K562 (cell line): ENCODE measurements at places on chromosomes 6 and 20.

DNA sequence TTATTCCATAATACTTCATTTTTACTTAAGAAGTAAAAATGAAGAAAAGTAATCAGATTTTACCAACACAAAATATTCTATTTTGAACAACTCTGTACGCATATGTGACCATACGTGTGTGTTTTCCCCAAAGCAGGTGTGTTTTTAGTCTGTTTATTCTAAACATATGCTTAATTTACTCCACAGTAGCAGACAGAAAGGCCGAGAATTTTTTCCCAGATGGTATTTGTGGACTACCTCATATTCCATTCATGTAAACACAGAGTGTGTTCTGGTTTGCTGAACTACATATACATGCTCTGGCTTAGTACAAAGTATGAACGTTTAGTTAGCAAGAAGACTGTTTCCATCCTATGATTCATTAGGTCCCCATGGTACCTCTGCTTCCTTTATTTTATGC, 233.3 kb upstream of the RUNX2 start:
- DNase-seq: no peak
- no peaks in the 10 kb centered on the region for H3K27me3 ChIP-seq
- H3K36me3 ChIP-seq: no peaks in the 10 kb centered on the region

DNA sequence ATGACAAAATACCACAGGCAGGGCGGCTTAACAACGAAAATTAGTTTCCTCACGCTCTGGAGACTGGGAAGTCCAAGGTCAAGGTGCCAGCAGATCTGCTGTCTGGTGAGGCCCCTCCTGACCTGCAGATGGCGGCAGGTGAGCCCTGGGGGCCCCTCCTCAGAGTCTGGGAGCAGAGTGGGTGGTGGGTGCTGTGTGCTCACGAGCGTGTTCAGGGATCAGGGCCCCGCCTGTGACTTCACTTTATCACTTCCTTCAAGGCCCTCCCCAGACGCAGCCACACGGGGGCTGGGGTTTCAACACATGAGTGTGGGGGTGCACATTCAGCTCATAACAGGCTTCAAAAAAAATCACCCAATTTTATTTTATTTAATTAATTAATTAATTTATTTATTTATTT, 39.3 kb downstream of the SLC2A4RG start:
- H3K4me3 ChIP-seq: no peak overlapping the region
- no peaks in the 10 kb centered on the region for H3K27me3 ChIP-seq
- H3K36me3 ChIP-seq: no peaks in the 10 kb centered on the region
- no peak for DNase-seq
- no peak overlapping the region for H3K27ac ChIP-seq

DNA sequence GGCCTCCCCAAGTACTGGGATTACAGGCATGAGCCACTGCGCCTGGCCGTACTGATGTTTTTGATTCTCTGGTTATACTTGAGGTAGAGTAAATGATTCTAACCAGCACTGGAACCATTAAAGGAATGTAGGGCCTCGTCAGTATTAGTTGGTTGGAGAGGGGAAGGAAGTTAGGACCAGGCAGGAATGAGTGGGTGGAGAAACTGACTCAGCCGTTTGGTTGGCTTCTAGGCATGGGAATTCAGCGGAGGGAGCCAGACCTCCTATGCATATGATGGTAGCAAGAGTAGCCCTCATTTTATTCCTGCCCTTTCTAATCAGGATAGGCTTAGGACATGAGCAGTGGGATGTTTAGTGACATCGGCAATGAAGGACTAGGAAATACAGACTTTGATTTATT, 19.0 kb upstream of the SERINC3 start:
- no peak overlapping the region for H3K27ac ChIP-seq
- H3K36me3 ChIP-seq: no peaks in the 10 kb centered on the region
- DNase-seq: no peak
- no peaks in the 10 kb centered on the region for H3K27me3 ChIP-seq
- H3K4me1 ChIP-seq: peaks cover 14% of the 10 kb centered on the region

DNA sequence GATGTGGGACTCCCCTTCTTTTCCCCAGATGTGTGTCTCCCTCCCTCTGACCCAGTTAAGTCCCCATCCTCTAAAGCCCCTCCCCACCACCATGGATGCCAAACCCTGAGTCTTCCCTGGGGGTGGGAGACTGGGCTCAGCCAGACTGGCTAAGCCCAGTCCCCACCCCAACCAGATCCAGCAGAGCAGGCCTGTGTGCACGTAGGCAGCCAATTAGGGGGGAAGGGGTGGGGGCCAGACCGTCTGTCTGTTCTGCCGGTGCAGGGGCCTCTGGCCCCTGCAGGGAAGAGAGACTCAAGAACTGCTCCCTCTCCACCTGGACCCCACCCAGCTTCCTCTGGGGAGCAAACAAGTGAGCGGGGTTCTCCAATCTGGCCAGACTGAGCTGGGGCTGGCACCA, 605 bp downstream of the COX4I2 start:
- H3K4me1 ChIP-seq: peaks cover 5% of the 10 kb centered on the region; the same call in 2 of the 3 replicates
- DNase-seq: peak; percentile 2
- H3K36me3 ChIP-seq: no peaks in the 10 kb centered on the region
- no peak overlapping the region for H3K27ac ChIP-seq
